Osteocyte (in vitro differentiated cells): ENCODE measurements at places on chromosomes 7 and 10.

DNA sequence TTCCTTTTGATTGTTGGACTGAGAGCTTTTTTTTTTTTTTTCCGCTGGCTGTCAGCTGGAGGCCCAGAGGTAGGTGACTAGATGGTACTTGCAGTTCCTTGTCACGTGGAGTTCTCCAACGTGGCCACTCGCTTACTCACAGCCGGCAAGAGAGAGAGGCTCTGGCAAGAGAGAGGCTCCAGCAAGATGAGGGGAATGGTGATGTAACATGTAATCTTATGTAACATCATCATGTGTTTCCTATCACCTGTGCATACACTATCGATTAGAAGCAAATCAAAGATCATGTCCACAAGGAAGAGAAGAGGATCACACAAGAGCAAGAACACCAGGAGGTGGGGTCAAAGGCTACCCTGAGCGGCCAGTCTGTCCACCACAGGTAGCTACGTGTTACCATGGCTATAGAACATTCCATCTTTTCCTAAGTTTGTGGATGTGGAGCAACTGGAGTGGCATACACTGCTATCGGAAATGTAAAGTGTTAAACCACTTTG lies 4.0 kb upstream of the BORCS7 start:
- H3K27me3 ChIP-seq = no peaks in the 10 kb centered on the region
- no peak for DNase-seq
- H3K4me3 ChIP-seq = no peak overlapping the region
- no peak overlapping the region for H3K27ac ChIP-seq
- H3K4me1 ChIP-seq = peaks cover 3% of the 10 kb centered on the region

GRCh38 chr10:49664842-49665355 lies 14.6 kb upstream of the C10orf53 start:
- DNase-seq = peak; percentile 67
- no peak overlapping the region for H3K4me3 ChIP-seq
- no peaks in the 10 kb centered on the region for H3K36me3 ChIP-seq
- H3K27ac ChIP-seq = no peak overlapping the region
- H3K27me3 ChIP-seq = peaks cover 19% of the 10 kb centered on the region
- no peaks in the 10 kb centered on the region for H3K4me1 ChIP-seq

- no peak overlapping the region for H3K4me3 ChIP-seq
- no peak for DNase-seq
- H3K4me1 ChIP-seq = no peaks in the 10 kb centered on the region
- H3K27ac ChIP-seq = no peak overlapping the region
These were observed 174.0 kb downstream of the GFRA1 start for GRCh38 chr10:116099023-116099420.

- no peaks in the 10 kb centered on the region for H3K36me3 ChIP-seq
- peaks cover 32% of the 10 kb centered on the region for H3K27me3 ChIP-seq
- H3K27ac ChIP-seq = no peak overlapping the region
- peaks cover 11% of the 10 kb centered on the region for H3K4me1 ChIP-seq
These were observed 40.3 kb upstream of the PSMG3 start for GRCh38 chr7:1610013-1610677.

DNA sequence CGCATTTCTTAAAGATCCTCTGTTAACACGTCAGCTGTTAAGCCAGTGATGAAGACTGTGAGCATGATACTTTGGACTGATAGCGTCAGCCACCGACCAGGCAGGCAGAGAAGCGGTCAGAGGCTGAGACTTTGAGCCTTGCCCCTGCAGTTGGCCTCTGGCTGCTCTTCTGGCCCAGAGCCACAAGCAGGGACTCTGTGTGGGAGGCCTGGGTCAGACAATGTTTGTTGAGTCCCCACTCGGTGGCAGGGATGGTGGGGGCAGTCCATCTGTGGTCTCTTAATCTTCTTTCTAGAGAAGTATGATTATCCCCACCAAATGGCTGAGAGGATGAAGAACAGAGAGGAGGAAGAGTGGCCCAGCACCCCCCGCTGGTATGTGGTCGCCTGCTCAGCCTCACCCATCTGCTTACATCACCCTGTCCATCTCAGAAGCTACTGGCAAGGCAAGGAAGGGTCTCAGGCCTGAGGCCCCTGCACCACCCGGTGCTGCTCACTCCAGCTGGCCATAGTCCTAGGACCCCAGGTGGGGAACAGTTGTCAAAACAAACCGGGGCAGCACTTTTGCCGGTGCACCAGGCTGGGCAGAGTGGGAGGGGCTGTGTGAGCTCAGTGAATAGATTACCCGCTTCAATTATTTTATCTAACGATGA lies 202.9 kb downstream of the GRID1 start:
- no peaks in the 10 kb centered on the region for H3K4me1 ChIP-seq
- no peaks in the 10 kb centered on the region for H3K36me3 ChIP-seq
- no peak overlapping the region for H3K4me3 ChIP-seq
- H3K27me3 ChIP-seq = no peaks in the 10 kb centered on the region
- H3K27ac ChIP-seq = no peak overlapping the region

- no peak overlapping the region for H3K4me3 ChIP-seq
- no peaks in the 10 kb centered on the region for H3K36me3 ChIP-seq
- H3K27ac ChIP-seq = peak overlapping the region; percentile 44
- no peak for DNase-seq
- peaks cover 38% of the 10 kb centered on the region for H3K4me1 ChIP-seq
These were observed 10.6 kb downstream of the DNAJB6 start for GRCh38 chr7:157347217-157347904.

DNA sequence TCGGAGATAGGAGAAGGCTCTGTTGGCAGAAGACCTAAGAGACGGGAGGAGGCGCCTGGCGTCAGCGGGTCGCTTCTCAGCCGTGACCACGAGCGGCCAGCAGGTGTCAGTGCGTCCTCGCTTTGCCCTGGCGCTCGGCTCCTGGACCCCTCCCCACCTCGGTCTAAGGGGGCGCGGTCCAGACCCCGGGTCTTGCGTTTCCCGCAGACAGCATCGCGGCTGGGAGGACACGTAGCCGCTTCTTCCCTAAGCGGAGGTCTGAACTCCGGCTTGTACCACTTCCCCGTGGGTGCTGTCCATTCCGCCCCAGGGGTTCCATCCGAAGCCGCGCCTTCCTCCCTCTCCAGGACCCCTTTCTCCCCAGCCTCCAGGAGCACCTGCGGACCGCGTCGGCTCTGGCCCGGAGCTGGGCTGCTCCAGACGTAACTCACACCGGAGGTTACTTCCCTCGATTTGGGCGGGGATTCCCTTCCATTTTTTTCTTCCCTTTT lies 593 bp upstream of the ADRA2A start:
- no peaks in the 10 kb centered on the region for H3K36me3 ChIP-seq
- DNase-seq = peak; percentile 87
- H3K4me1 ChIP-seq = peaks cover 7% of the 10 kb centered on the region
